Karpas-422 (cell line): ENCODE measurements at places on chromosomes 5 and 9. TPM values are rescaled to one million over a fixed set of nuclear protein-coding genes. Genes with fewer than 3 reads are reported as not detected.

GRCh38 chr5:83503662-83504061 lies 32.1 kb downstream of the VCAN start:
- H3K4me1 ChIP-seq = no peaks in the 10 kb centered on the region
- H3K36me3 ChIP-seq = no peaks in the 10 kb centered on the region
- no peak for DNase-seq
- H3K27me3 ChIP-seq = no peaks in the 10 kb centered on the region

- peak overlapping the region; percentile 78 for H3K4me3 ChIP-seq
- H3K4me1 ChIP-seq = peaks cover 23% of the 10 kb centered on the region
- DNase-seq = peak; percentile 72
- H3K36me3 ChIP-seq = no peaks in the 10 kb centered on the region
- H3K27ac ChIP-seq = peak overlapping the region; percentile 78
These were observed 440 bp downstream of the ANXA2R start for GRCh38 chr5:43039471-43040286.

The SPINK13 gene
- total RNA-seq = not detected in 2 replicates

The SLC36A1 gene
- total RNA-seq = 8.4 and 12.7 TPM in 2 replicates

DNA sequence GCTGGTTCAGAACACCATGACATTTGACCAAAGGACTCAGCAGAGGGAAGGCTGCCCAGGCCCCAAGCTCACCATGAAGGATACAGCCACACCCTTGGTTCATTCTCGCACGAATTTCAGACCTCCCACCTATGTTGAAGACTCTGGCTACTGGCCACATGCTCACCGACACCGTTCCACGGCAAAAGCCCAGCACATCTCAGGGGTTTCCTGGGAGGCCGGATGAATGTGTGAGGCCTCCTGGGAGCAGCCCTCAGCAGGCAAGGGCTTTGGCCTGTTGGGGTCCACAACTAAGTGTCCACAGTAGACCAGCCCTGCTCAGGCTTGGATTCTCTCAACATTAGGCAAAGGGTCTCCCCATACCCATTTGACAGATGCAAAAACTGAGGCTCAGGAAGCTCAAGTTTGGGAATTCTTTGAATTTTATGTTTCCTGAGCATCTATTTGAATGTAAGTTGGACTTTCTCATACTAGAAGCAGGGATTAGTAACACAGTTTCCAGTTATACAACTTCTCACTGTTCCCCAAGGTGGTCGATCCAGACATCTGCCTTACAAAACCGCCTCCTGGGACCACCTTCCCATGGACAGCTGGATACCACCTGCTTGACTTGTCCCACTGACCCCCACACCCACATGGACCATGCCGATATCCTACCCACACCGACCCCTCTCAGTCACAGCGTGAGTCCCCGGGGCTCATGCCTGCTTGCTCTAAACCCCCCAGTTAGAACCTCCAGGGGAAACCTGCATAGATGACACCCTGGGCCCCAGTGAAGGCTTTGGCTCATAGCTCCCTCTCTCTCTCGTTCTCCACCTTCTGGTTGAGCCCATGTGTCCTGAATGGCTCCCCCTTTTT lies 27.9 kb downstream of the CCT5 start:
- H3K27me3 ChIP-seq = no peaks in the 10 kb centered on the region
- H3K4me3 ChIP-seq = no peak overlapping the region
- H3K36me3 ChIP-seq = no peaks in the 10 kb centered on the region
- no peak overlapping the region for H3K27ac ChIP-seq
- no peak for DNase-seq
- H3K4me1 ChIP-seq = no peaks in the 10 kb centered on the region

GRCh38 chr5:146758938-146759337 lies 119.6 kb downstream of the PPP2R2B start:
- no peak overlapping the region for H3K4me3 ChIP-seq
- H3K36me3 ChIP-seq = no peaks in the 10 kb centered on the region
- no peak for DNase-seq
- H3K27me3 ChIP-seq = no peaks in the 10 kb centered on the region

DNA sequence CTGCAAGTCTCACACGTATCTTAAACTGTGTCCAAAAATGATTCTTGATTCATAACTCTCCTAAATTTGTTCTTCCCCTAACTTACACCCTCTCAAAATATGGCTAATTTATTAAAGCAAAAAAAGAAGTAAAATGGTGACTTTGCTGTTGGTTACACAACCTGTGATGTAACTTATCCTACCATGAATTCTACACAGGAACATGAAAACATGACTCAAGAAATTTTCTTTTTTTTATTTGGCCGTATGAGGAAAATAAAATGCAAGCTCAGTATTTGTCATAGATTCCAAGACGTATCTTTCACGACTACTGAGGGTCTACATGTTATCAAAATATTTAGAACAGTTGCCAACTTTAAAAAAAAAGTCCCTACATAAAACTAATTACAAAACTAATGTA lies 9.2 kb downstream of the LIFR start:
- no peaks in the 10 kb centered on the region for H3K36me3 ChIP-seq
- no peaks in the 10 kb centered on the region for H3K4me1 ChIP-seq
- no peaks in the 10 kb centered on the region for H3K27me3 ChIP-seq
- H3K4me3 ChIP-seq = no peak overlapping the region

DNA sequence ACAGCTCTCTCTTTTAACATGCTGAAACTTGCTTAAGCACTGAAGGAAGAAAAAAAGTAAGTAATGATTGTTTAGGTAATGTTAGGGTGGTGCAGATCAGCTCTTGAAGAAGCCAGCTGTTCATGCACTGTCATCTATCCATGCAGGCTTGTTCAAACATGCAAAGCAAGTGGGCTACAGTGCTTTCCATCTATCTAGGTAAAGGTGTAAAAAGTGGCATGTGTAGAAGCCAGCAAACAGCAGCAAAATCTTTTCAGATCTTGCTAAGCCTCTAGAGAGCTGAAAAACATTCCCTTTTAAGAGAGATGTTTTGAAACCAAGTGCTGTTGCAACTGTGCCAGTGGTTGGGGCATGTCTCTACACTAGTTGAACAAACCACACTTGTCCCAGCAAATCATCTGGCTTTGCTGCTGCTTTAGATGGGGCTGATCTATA lies 214.4 kb downstream of the EFNA5 start:
- no peak for DNase-seq
- H3K27me3 ChIP-seq = no peaks in the 10 kb centered on the region
- no peak overlapping the region for H3K27ac ChIP-seq

- no peaks in the 10 kb centered on the region for H3K4me1 ChIP-seq
- no peak overlapping the region for H3K27ac ChIP-seq
- DNase-seq = no peak
These were observed 101.2 kb upstream of the PANK3 start for GRCh38 chr5:168680395-168680794.

- no peak overlapping the region for H3K4me3 ChIP-seq
- no peak overlapping the region for H3K27ac ChIP-seq
- DNase-seq = no peak
- no peaks in the 10 kb centered on the region for H3K27me3 ChIP-seq
- no peaks in the 10 kb centered on the region for H3K4me1 ChIP-seq
- H3K36me3 ChIP-seq = no peaks in the 10 kb centered on the region
These were observed 87.5 kb downstream of the SIL1 start for GRCh38 chr5:139110526-139111168.

DNA sequence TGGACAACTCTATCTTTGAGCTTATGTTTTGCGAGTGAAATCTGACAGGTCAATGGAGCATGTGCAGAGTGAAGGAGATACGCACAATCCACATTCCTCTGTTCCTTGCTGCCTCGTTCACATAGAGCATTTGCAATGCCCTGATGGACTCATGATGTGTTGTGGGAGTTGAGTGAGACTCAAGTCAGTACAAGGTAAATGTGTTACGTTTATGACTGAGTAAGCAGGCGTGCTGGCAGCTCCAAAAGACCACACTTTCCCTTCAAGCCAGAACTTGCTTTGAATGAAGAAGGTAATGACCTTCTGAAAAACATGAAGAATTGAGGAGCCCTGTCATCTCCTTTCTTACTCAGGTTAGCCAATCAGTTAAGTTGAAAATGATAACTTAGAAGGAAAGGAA lies 477.8 kb downstream of the CTNND2 start:
- H3K36me3 ChIP-seq = no peaks in the 10 kb centered on the region
- no peaks in the 10 kb centered on the region for H3K27me3 ChIP-seq
- no peak overlapping the region for H3K27ac ChIP-seq
- DNase-seq = no peak
- no peaks in the 10 kb centered on the region for H3K4me1 ChIP-seq

DNA sequence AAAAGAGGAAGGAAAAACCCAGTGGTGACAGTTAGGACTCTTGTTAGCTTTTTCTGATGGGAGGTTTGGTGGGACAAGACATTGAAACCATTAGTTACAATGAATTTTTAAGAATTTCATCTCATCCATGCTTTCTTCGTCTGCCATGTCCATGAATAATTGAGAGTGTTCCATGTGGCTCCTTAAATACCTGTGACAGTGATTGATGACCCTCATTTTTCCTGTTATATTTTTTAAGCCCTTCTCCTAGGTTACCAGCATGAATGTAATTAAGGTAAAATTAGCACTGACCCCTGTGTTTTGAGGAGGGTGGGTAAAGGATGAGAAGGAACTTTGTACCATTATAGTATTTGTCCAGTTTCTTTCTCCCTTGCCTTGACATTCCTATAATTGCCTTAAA lies 23.5 kb upstream of the PHF2 start:
- no peak for DNase-seq
- no peak overlapping the region for H3K27ac ChIP-seq
- no peaks in the 10 kb centered on the region for H3K27me3 ChIP-seq
- H3K4me1 ChIP-seq = no peaks in the 10 kb centered on the region

- no peak overlapping the region for H3K27ac ChIP-seq
- H3K27me3 ChIP-seq = no peaks in the 10 kb centered on the region
- peaks cover 35% of the 10 kb centered on the region for H3K4me1 ChIP-seq
- no peaks in the 10 kb centered on the region for H3K36me3 ChIP-seq
- H3K4me3 ChIP-seq = no peak overlapping the region
These were observed 160.6 kb downstream of the ZDHHC21 start for GRCh38 chr9:14532456-14533115.
